ENCODE measurements at places on chromosomes 4 and X. TPM values are rescaled to one million over a fixed set of nuclear protein-coding genes. Genes with fewer than 3 reads are reported as not detected.

DNA sequence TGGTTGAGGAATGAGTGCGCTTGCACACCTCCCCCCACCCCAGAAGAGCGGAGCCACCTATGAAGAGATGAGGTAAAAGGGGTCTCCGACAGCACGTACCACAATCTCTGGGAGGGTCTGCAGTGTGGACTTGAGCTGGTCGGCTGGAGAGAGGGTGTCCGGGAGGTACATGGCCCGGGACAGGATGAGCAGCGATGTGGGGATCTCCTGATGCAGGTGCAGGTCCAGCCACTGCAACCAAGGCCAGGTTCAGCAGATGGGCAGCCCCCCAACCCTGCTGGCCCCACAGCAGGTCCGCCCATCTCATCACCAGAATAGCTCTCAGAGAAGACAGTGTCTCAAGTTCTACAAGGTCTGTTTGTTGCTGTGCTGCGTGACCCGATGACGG is 30.4 kb downstream of the FGFR3 start:
- no peak overlapping the region for H3K27ac ChIP-seq
- no peak for DNase-seq
- peaks cover 4% of the 10 kb centered on the region for H3K36me3 ChIP-seq
- no peaks in the 10 kb centered on the region for H3K4me1 ChIP-seq

DNA sequence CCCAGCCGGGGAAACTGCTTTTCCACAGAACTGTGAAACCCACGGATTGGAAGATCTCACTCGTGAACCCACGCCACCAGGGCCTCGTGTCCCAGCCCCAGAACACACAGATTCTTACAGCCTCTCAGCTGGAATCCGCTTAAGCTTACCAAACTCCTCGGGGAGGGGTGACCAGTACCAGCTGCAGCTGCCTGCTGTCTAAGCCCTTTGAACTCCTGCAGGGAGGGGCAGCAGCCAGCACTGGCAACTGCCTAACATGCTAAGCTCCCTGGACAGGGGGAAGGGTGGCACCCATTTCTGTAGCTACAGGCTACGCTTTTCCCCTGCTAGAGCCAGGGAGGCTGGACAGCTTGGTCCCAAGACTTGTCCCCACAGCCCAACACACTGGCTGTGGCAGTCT is 38.4 kb downstream of the TBL1X start:
- H3K36me3 ChIP-seq = no peaks in the 10 kb centered on the region
- no peak overlapping the region for H3K4me3 ChIP-seq
- no peaks in the 10 kb centered on the region for H3K4me1 ChIP-seq
- no peak overlapping the region for H3K27ac ChIP-seq
- H3K27me3 ChIP-seq = no peaks in the 10 kb centered on the region

- DNase-seq = no peak
- no peaks in the 10 kb centered on the region for H3K27me3 ChIP-seq
- H3K4me1 ChIP-seq = no peaks in the 10 kb centered on the region
- H3K36me3 ChIP-seq = no peaks in the 10 kb centered on the region
- H3K4me3 ChIP-seq = no peak overlapping the region
These were observed 99.3 kb downstream of the TEX11 start for GRCh38 chrX:70808942-70809940.

DNA sequence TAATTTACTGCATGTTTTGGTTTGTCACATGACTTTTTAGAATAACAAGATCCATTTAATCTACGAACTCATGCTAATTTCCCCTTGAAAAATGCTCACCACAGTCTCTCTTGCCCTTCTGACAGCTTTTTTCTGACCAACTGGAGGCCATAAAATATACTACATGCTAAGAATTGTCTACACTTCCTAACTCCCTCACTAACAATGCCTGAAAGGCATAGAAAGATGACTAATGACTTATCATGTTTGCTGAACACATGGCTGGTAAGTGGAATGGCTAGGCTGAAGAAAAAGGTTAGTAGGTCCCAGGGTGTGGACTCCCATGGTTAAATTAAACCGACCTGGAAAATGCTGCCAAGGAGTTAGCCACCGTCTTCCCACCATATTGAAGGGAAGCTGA is 309.9 kb downstream of the SPOCK3 start:
- H3K4me3 ChIP-seq = no peak overlapping the region
- no peak for DNase-seq
- H3K36me3 ChIP-seq = no peaks in the 10 kb centered on the region
- H3K4me1 ChIP-seq = no peaks in the 10 kb centered on the region

DNA sequence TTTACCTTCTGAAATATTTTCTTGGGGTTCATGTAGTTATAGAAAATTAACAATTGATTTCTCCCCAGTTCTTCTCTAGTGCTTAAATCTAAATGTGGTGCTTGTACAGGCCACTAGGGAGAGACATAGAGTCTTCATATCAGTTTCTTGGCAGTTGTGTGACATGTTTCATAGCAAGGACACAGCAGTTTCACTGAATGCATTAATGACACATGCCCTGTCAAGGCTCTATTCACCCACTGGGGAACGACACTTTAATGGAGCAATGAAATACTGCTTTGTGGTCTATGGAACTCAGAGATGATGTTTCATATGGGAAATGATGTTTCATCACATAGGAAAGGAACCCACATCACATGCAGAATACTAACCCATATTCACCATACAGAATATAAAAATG is 2.8 kb downstream of the VEGFC start:
- H3K27me3 ChIP-seq = peaks cover 5% of the 10 kb centered on the region
- H3K27ac ChIP-seq = no peak overlapping the region
- no peaks in the 10 kb centered on the region for H3K4me1 ChIP-seq
- H3K4me3 ChIP-seq = no peak overlapping the region
- DNase-seq = no peak

Gene CHRDL1
- not detected for total RNA-seq

Gene GABRB1
- not detected for total RNA-seq

DNA sequence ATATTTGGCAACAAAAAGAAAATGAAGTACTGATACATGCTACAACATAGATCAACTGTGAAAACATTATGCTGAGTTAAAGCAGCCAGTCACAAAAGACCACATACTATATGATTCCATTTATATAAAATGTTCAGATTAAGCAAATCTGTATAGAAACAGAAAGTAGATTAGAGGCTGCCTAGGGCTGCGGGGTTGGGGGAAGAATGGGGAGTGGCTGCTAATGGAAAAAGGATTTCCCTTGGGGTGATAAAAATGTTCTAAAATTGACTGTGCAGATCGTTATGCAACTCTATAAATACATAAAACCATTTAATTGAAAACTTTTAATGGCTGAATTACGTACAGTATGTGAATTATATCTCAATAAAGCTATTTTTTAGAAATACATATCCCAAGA is 46.8 kb downstream of the NEK1 start:
- no peaks in the 10 kb centered on the region for H3K27me3 ChIP-seq
- no peaks in the 10 kb centered on the region for H3K4me1 ChIP-seq
- no peak overlapping the region for H3K27ac ChIP-seq
- no peak for DNase-seq
- H3K36me3 ChIP-seq = no peaks in the 10 kb centered on the region

Gene CT47B1
- total RNA-seq = not detected

Gene IL1RAPL1
- total RNA-seq = not detected
